ENCODE measurements at places on chromosomes 5 and 9. TPM values are rescaled to one million over a fixed set of nuclear protein-coding genes. Genes with fewer than 3 reads are reported as not detected.

Gene ARL14EPL
- total RNA-seq = 0.37 TPM

Gene PCDHA9
- not detected for total RNA-seq

Gene SPINK6
- total RNA-seq = not detected

Gene ENTPD8
- not detected for total RNA-seq

Gene MRPL22
- 55.4 TPM for total RNA-seq

Gene SLC34A1
- 0.02 TPM for total RNA-seq

Gene COL15A1
- total RNA-seq = 2.9 TPM

Gene SPINK1
- total RNA-seq = not detected

Gene DDX31
- 18.0 TPM for total RNA-seq

Gene IL5
- not detected for total RNA-seq

Gene CCL21
- not detected for total RNA-seq

Gene FGF1
- total RNA-seq = 2.4 TPM

Gene PCDHA1
- not detected for total RNA-seq

Gene SLC27A6
- not detected for total RNA-seq

Gene SLC45A2
- not detected for total RNA-seq

Gene PALM2AKAP2
- 3.7 TPM for total RNA-seq

Gene RMI1
- total RNA-seq = 12.2 TPM

Gene SLC6A3
- not detected for total RNA-seq

Gene SLC23A1
- total RNA-seq = not detected

Gene MSX2
- not detected for total RNA-seq

Gene PCDHB9
- 1.6 TPM for total RNA-seq

Gene GARIN3
- total RNA-seq = not detected

Gene INSL4
- total RNA-seq = not detected

Gene OR1L6
- not detected for total RNA-seq

Gene QSOX2
- total RNA-seq = 20.1 TPM

Gene DDX4
- total RNA-seq = not detected

Gene ANGPTL2
- 11.5 TPM for total RNA-seq
